IMR-90 (cell line): ENCODE measurements at places on chromosomes 4 and X. TPM values are rescaled to one million over a fixed set of nuclear protein-coding genes. Genes with fewer than 3 reads are reported as not detected.

Gene GRIA2
- not detected in 2 replicates for total RNA-seq

Gene RNF212
- total RNA-seq, result under 0.01 TPM in 2 replicates

Gene PPARGC1A
- under 0.01 TPM in 2 replicates for total RNA-seq

Gene ODAPH
- not detected in 2 replicates for total RNA-seq

Gene DDX53
- not detected in 2 replicates for total RNA-seq

Gene STATH
- not detected in 2 replicates for total RNA-seq
